ENCODE measurements at places on chromosomes 11 and 22. TPM values are rescaled to one million over a fixed set of nuclear protein-coding genes. Genes with fewer than 3 reads are reported as not detected.

The CDC42BPG gene
- polyA plus RNA-seq = 0.04 TPM

The APOBEC3B gene
- 12.5 TPM for polyA plus RNA-seq

The BIRC2 gene
- 64.3 TPM for polyA plus RNA-seq

The PIWIL4 gene
- 1.0 TPM for polyA plus RNA-seq

The CASP4 gene
- polyA plus RNA-seq = 129 TPM

The BTG4 gene
- not detected for polyA plus RNA-seq

The OR52N2 gene
- polyA plus RNA-seq = not detected

The SCGB1D4 gene
- polyA plus RNA-seq = not detected

The RIMBP3B gene
- polyA plus RNA-seq = 0.14 TPM

The NPTXR gene
- 1.7 TPM for polyA plus RNA-seq

The DGCR6 gene
- polyA plus RNA-seq = 0.06 TPM

The B3GAT1 gene
- not detected for polyA plus RNA-seq

The CCDC89 gene
- 2.7 TPM for polyA plus RNA-seq

The MFRP gene
- polyA plus RNA-seq = not detected

The DKK3 gene
- polyA plus RNA-seq = 935 TPM

The GTF2H1 gene
- 53.2 TPM for polyA plus RNA-seq

The CDKN1C gene
- polyA plus RNA-seq = 6.3 TPM

The APOL4 gene
- 0.21 TPM for polyA plus RNA-seq

The SCN3B gene
- polyA plus RNA-seq = 0.09 TPM

The UBQLN3 gene
- not detected for polyA plus RNA-seq

The TNKS1BP1 gene
- polyA plus RNA-seq = 63.8 TPM

The HEPHL1 gene
- polyA plus RNA-seq = 0.04 TPM

The C11orf87 gene
- polyA plus RNA-seq = 0.14 TPM

The MS4A4A gene
- polyA plus RNA-seq = not detected

The LSP1 gene
- polyA plus RNA-seq = not detected

The OR10D3 gene
- polyA plus RNA-seq = not detected

The FREY1 gene
- polyA plus RNA-seq = 0.35 TPM

The ALDH3B1 gene
- 32.7 TPM for polyA plus RNA-seq

The C11orf42 gene
- not detected for polyA plus RNA-seq

The GRK3 gene
- 0.72 TPM for polyA plus RNA-seq

The NNMT gene
- polyA plus RNA-seq = 217 TPM

The OR51E2 gene
- 0.79 TPM for polyA plus RNA-seq

The SAA2 gene
- not detected for polyA plus RNA-seq

The SUSD2 gene
- 1.1 TPM for polyA plus RNA-seq

The OR5AS1 gene
- not detected for polyA plus RNA-seq

The MYO18B gene
- not detected for polyA plus RNA-seq

The NXPE4 gene
- polyA plus RNA-seq = not detected

Measured in AG04450 (cell line).